ENCODE measurements at places on chromosomes 13 and 19.

- H3K27me3 ChIP-seq = no peaks in the 10 kb centered on the region
- DNase-seq = no peak
- no peaks in the 10 kb centered on the region for H3K36me3 ChIP-seq
- no peak overlapping the region for H3K4me3 ChIP-seq
- H3K4me1 ChIP-seq = no peaks in the 10 kb centered on the region
Observed at GRCh38 chr19:31546205-31546960, 197.1 kb upstream of the TSHZ3 start.

GRCh38 chr19:18440415-18440877, 2.5 kb upstream of the ISYNA1 start:
- peaks cover 4% of the 10 kb centered on the region for H3K36me3 ChIP-seq
- H3K27me3 ChIP-seq = no peaks in the 10 kb centered on the region
- H3K27ac ChIP-seq = no peak overlapping the region
- peaks cover 27% of the 10 kb centered on the region for H3K4me1 ChIP-seq
- H3K4me3 ChIP-seq = no peak overlapping the region
- no peak for DNase-seq

GRCh38 chr13:97021241-97021640, 27.0 kb upstream of the OXGR1 start:
- H3K36me3 ChIP-seq = no peaks in the 10 kb centered on the region
- H3K4me1 ChIP-seq = no peaks in the 10 kb centered on the region
- no peak for DNase-seq
- no peak overlapping the region for H3K27ac ChIP-seq
- H3K4me3 ChIP-seq = no peak overlapping the region

DNA sequence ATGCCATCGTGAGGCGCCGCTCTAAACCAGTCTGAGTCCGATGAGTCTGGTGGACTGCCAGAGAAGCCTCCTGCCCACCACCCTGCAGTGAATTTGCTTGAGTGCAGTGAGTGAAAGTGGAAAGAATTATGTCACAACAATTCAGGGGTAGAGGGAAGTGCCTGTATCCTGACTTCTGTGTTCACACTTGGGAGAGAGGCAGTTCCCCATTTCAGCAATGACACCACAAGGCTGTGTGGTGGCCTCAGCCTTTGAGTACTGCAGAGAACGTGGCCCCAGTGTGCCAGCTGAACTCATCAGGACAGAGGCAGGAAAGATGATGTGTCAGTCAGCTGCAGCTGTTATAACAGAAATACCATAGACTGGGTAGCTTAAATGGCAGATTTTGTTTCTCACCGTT, 155.6 kb downstream of the COG6 start:
- no peak overlapping the region for H3K27ac ChIP-seq
- no peaks in the 10 kb centered on the region for H3K4me1 ChIP-seq
- H3K4me3 ChIP-seq = no peak overlapping the region
- H3K36me3 ChIP-seq = no peaks in the 10 kb centered on the region
- no peak for DNase-seq
- peaks cover 8% of the 10 kb centered on the region for H3K27me3 ChIP-seq

GRCh38 chr19:16342002-16342715, 17.5 kb downstream of the KLF2 start:
- DNase-seq = peak; percentile 68
- H3K27me3 ChIP-seq = no peaks in the 10 kb centered on the region
- H3K4me1 ChIP-seq = peaks cover 31% of the 10 kb centered on the region
- H3K36me3 ChIP-seq = no peaks in the 10 kb centered on the region
- H3K4me3 ChIP-seq = peak overlapping the region; percentile 76
- H3K27ac ChIP-seq = peak overlapping the region; percentile 99

DNA sequence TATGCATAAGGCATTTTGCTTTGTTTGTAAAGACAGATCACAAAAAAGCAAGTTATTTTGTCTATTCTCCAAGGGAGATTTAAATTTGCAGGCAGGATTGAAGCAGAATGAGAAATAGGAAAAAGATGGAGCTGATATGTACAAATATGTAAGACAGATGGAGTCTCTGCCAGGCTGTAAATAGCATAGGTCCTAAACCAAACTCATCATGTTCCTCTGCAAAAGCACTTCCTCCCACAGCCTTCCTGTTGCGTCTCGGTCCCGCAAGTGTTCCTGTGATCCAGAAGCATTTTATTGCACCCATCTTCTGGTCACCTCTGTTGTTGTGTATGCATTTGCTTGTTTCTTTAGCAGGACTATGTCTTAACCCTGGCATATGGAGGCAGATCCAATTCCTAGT, 95.7 kb upstream of the CLDN10 start:
- H3K27me3 ChIP-seq = peaks cover 11% of the 10 kb centered on the region
- peaks cover 5% of the 10 kb centered on the region for H3K4me1 ChIP-seq
- no peak overlapping the region for H3K27ac ChIP-seq
- H3K4me3 ChIP-seq = no peak overlapping the region

GRCh38 chr13:103087275-103087674, 21.1 kb upstream of the SLC10A2 start:
- H3K4me1 ChIP-seq = no peaks in the 10 kb centered on the region
- no peak overlapping the region for H3K4me3 ChIP-seq
- no peak for DNase-seq
- H3K27ac ChIP-seq = no peak overlapping the region
- no peaks in the 10 kb centered on the region for H3K36me3 ChIP-seq

DNA sequence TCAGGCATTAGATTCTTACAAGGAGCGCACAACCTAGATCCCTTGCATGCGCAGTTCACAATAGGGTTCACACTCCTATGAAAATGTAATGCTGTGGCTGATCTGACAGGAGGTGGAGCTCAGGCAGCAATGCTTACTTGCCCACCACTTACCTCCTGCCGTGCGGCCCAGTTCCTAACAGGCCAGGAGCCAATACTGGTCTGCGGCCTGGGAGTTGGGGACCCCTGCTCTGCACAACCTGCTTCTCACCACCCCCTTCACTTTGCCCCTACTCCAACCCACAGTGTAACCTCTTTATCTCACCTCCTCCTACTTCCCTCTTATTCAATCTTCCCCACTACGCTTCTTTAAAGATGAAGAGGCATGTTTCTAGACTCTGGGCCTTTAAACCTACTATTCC, 240.2 kb downstream of the RGCC start:
- H3K4me3 ChIP-seq = no peak overlapping the region
- H3K4me1 ChIP-seq = peaks cover 13% of the 10 kb centered on the region
- peaks cover 16% of the 10 kb centered on the region for H3K36me3 ChIP-seq
- H3K27ac ChIP-seq = no peak overlapping the region
- no peak for DNase-seq

- H3K27ac ChIP-seq = peak overlapping the region; percentile 73
- peak overlapping the region; percentile 85 for H3K4me3 ChIP-seq
- H3K27me3 ChIP-seq = no peaks in the 10 kb centered on the region
- H3K4me1 ChIP-seq = peaks cover 14% of the 10 kb centered on the region
- peaks cover 4% of the 10 kb centered on the region for H3K36me3 ChIP-seq
- no peak for DNase-seq
Observed at GRCh38 chr19:40348961-40349507, 539 bp downstream of the PLD3 start.

- no peak for DNase-seq
- H3K27me3 ChIP-seq = peaks cover 29% of the 10 kb centered on the region
- H3K4me1 ChIP-seq = peaks cover 9% of the 10 kb centered on the region
- no peak overlapping the region for H3K4me3 ChIP-seq
- no peaks in the 10 kb centered on the region for H3K36me3 ChIP-seq
Observed at GRCh38 chr19:45591004-45591637, 6.5 kb upstream of the OPA3 start.

DNA sequence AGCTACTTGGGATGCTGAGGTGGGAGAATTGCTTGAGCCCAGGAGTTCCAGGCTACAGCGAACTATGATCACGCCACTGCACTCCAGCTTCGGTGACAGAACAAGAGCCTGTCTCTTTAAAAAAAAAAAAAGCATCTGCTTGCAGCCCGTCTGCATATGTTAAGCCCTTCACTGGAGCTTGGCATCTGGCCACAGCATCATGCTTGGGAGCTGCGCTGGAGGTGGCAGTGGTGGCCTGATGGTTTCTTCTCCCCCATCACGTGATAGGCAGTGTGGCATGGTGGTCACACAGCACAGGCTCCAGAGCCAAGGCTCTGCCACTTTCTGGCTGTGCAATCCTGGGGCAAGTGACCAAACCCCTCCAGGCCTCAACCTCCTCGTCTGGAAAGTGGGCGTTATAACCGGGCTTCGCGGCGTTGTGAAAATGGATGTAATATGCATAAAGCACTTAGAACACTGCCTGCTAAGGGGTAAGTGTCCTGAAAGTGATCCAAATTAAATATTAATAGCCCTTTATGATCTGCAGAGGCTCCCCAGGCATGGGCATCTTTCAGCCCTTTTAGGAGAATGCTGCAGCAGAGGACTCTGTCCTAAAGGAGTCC, 24.4 kb downstream of the MARK4 start:
- H3K27ac ChIP-seq = no peak overlapping the region
- no peaks in the 10 kb centered on the region for H3K4me1 ChIP-seq
- no peak overlapping the region for H3K4me3 ChIP-seq
- H3K36me3 ChIP-seq = peaks cover 30% of the 10 kb centered on the region
- no peak for DNase-seq

GRCh38 chr13:35990196-35990595, 141.0 kb downstream of the DCLK1 start:
- no peaks in the 10 kb centered on the region for H3K27me3 ChIP-seq
- no peak overlapping the region for H3K27ac ChIP-seq
- H3K4me1 ChIP-seq = no peaks in the 10 kb centered on the region
- no peak overlapping the region for H3K4me3 ChIP-seq
- no peaks in the 10 kb centered on the region for H3K36me3 ChIP-seq

GRCh38 chr19:18684642-18684993, 1.1 kb downstream of the CRTC1 start:
- peaks cover 19% of the 10 kb centered on the region for H3K4me1 ChIP-seq
- peaks cover 4% of the 10 kb centered on the region for H3K36me3 ChIP-seq
- no peak for DNase-seq
- peaks cover 3% of the 10 kb centered on the region for H3K27me3 ChIP-seq

DNA sequence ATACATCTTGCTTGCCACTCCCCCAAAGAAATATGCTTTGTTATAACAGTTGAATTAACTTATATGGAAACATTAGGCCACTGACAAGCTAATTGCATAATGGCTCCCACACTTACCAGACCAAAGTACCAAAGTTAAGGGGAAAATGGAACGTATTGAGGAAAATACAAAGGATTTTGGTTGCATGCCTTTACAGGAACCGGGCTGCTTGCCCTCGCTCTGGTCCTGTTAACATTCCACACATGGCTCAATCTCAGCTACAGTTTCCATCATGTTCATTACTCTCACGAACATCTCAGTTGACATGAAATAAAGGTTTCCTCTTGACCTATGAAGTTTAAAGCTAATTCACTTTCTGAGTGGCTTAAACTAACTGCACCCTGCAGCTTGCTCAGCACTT, 220.7 kb upstream of the RXFP2 start:
- H3K36me3 ChIP-seq = no peaks in the 10 kb centered on the region
- DNase-seq = no peak
- peaks cover 5% of the 10 kb centered on the region for H3K27me3 ChIP-seq
- no peak overlapping the region for H3K27ac ChIP-seq

DNA sequence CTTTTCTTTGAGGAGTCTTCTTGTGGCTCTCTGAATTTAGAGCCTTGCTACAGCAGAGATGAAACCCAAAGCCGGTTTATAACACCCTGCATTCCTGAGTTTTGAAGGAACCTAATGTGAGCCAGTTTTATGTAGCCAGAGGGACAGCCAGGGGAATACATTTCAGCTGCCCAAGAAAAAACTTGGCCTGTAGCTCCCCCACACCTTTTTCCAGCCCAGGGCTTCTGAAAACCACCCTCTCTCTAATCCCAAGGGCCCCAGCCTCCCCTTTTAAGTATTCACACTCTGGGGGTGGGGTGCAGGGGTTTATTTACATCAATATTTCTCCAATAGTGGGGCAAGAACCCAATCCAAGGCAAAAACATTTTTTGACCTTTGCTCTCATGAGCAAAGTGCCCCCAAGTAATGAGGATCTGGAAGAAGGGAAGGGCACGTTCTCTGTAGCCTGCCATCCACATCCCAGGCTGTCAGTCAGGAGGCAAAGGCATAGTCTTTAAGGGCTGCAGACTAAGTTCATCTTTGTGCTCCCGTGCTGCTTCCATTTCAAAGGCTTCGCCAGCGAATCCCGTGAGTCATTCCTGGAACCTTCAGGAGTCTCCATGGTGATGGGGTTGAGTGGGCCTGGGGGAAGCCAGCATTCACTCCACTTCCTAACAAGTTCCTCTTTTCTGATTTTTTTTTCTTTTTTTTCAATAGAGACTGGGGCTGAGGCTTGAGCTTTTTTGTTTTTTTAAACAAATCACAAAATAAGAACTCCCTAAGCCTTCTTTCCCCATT, 33.2 kb upstream of the MEDAG start:
- H3K4me1 ChIP-seq = peaks cover 11% of the 10 kb centered on the region
- no peak overlapping the region for H3K4me3 ChIP-seq
- H3K27me3 ChIP-seq = peaks cover 13% of the 10 kb centered on the region
- H3K36me3 ChIP-seq = no peaks in the 10 kb centered on the region
- DNase-seq = no peak
- H3K27ac ChIP-seq = no peak overlapping the region

GRCh38 chr19:15570420-15570819, 44.6 kb upstream of the CYP4F8 start:
- no peaks in the 10 kb centered on the region for H3K36me3 ChIP-seq
- H3K27ac ChIP-seq = no peak overlapping the region
- no peaks in the 10 kb centered on the region for H3K4me1 ChIP-seq
- no peak for DNase-seq
- H3K4me3 ChIP-seq = no peak overlapping the region

- no peak overlapping the region for H3K4me3 ChIP-seq
- DNase-seq = no peak
- no peaks in the 10 kb centered on the region for H3K27me3 ChIP-seq
- no peaks in the 10 kb centered on the region for H3K36me3 ChIP-seq
Observed at GRCh38 chr13:50438351-50438750, 405.1 kb downstream of the DLEU7 start.

GRCh38 chr19:56976995-56977906, 136.7 kb upstream of the PEG3 start:
- H3K27ac ChIP-seq = no peak overlapping the region
- DNase-seq = no peak
- no peaks in the 10 kb centered on the region for H3K27me3 ChIP-seq

- no peaks in the 10 kb centered on the region for H3K27me3 ChIP-seq
- H3K4me3 ChIP-seq = no peak overlapping the region
- H3K4me1 ChIP-seq = no peaks in the 10 kb centered on the region
- no peak overlapping the region for H3K27ac ChIP-seq
- peaks cover 36% of the 10 kb centered on the region for H3K36me3 ChIP-seq
- DNase-seq = no peak
Observed at GRCh38 chr13:21413013-21413412, 46.1 kb downstream of the ZDHHC20 start.

DNA sequence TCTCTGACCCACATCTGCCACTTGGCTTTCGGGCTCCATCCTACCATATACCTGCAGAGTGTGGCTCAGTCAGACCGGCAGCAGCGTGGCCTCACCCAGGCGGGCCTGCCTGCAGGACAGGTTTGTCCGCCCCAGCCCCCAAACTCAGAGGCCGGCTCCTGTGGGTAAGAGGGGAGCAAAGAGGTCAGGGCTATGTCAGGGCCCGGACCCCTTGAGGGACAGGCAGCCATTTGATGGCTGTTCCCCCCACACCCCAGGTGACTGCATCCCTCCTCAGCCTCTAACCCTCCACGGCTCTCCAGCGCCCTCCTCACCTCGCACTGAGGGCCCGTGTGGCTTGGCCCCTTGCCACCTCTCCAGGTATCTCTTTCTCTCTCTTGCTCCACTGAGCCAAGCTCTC, 12.3 kb upstream of the ZBTB32 start:
- peaks cover 3% of the 10 kb centered on the region for H3K4me1 ChIP-seq
- no peak overlapping the region for H3K4me3 ChIP-seq
- H3K36me3 ChIP-seq = no peaks in the 10 kb centered on the region
